ENCODE measurements at places on chromosomes 6 and 20. TPM values are rescaled to one million over a fixed set of nuclear protein-coding genes. Genes with fewer than 3 reads are reported as not detected.

Gene SLC17A1
- not detected for total RNA-seq

Gene SRC
- total RNA-seq = 19.1 TPM

Gene ILRUN
- total RNA-seq = 31.6 TPM

Gene GFOD1
- 3.0 TPM for total RNA-seq

Gene RAB32
- total RNA-seq = 20.8 TPM

Gene GSTA3
- not detected for total RNA-seq

Gene ADGB
- not detected for total RNA-seq
